NCI-H1930 (cell line): ENCODE measurements at places on chromosomes 7 and 10.

DNA sequence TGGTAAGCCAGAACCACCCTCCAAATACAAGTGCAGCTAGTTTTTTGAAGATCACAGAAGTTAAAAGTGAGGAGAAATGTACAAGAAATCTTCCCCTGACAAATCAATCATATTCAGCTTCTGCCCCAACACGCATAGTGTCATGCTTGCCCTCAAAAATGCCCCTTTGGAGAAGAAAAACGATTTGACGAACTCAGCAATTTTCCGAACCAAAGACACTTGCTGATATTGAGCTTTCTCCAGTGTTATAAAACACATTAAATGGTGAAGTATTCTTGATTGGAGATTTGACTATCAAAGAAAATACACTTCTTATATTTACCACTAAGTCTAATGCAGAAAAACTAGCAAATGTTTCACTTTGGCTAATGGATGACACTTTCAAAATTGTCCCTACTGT is 195.5 kb downstream of the ETV1 start:
- no peak for DNase-seq

GRCh38 chr7:39637400-39637799 is 14.0 kb downstream of the RALA start:
- DNase-seq = no peak

- no peak for DNase-seq
These were observed 271.3 kb upstream of the CNTNAP2 start for GRCh38 chr7:145845345-145845744.

DNA sequence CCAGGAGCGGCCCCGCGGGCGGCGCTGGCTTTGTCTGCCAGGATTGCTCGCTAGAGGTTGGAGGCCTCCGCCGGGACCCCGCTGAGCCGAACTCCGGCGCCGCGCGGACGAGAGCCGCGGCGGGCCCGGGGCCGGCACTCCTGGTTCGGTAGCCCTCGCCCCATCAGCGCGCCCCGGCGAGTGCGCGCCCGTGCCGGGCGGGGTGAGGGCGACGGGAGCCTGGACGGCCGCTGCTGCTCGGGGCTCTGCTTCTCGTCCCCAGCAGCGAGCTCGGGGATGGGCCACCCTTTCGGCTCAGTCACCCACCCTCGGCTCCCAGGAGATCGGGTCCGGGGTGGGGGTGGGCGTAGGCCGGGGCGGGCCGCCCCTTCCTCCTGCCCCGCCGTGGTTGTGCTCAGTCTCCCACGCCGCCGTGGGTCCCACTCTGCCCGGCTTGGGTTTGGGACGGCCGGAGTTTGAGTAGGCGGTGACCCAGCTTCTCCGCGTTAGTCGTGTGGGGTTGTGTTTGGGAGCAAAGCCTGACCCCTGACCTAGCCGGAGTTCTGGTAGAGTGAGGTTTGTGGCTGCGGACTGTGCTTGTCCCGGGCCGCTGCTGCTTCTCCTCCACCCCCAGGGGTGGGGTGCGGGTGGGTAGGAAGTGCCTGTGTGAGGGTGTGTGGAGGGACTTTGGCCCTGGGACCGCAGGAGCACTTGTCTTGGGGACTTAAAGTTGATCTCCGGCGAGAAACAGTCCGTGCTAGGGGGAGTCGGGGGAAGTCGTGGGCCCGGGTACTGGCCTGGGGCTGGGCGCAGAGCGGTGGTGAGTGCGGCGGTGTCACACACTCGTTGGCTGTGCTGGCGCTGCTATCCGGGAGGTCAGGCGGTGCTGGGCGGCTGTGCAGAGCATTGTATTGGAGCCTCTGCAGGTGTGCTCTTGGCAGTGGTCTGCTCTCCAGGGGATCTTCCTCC is 677 bp downstream of the TSPAN14 start:
- no peak for DNase-seq

DNA sequence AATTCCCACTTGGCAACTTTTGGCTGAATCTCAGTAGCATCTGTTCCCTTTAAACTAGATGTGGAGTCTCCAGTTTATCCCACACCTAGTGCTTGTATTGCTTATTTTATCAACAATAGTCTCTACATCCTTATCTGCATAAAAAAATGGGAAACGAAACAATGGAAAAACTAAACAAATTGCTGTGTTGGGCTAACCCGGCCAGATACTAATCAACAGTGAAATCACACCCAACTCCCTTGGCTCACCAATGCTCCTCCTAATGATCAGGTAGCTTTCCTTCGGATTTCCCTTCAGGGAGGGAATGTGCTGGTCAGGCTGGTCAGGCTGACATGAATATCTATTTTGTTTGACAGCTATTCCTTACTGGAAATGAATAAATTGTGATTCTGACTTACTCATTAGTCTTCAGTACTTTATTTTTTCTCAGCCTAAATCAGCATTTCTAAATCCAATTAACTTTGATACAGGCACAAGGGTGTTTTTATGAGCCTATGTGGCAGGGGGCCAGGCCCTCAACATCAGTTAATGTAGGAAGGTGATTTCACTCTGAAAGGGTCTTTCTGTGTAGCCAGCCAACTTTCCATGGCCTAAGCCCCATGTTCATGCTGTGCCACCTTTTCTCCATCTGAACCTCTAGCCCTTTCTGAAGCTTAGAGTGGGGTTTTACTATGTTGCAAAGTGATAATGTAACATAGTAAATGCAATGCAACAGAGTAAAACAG is 170.5 kb upstream of the NPSR1 start:
- no peak for DNase-seq

GRCh38 chr10:73989594-73990150 is 8.2 kb upstream of the VCL start:
- no peak for DNase-seq

- no peak for DNase-seq
These were observed 651.4 kb downstream of the INHBA start for GRCh38 chr7:41051535-41051934.

GRCh38 chr10:47370015-47370767 is 13.9 kb downstream of the ZNF488 start:
- DNase-seq = no peak

GRCh38 chr10:27504808-27505460 is 830 bp downstream of the RAB18 start:
- DNase-seq = no peak

GRCh38 chr10:30040597-30040996 is 18.8 kb downstream of the JCAD start:
- DNase-seq = no peak

DNA sequence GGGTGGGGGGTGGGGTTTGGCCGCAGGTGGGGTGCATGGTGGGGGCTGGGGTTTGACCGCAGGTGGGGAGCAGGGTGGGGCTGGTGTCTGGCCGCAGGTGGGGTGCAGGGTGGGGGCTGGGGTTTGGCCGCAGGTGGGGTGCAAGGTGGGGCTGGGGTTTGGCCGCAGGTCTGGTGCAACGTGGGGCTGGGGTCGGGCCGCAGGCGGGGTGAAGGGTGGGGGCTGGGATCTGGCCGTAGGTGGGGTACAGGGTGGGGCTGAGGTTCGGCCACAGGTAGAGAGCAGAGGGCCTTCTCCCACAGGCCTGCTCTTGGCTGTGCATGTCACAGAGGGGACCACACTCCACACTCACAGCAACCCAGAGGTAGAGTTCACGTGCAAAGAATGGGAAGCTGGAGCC is 586.6 kb downstream of the PTPRN2 start:
- no peak for DNase-seq

GRCh38 chr7:17584822-17585221 is 286.4 kb downstream of the AHR start:
- no peak for DNase-seq

DNA sequence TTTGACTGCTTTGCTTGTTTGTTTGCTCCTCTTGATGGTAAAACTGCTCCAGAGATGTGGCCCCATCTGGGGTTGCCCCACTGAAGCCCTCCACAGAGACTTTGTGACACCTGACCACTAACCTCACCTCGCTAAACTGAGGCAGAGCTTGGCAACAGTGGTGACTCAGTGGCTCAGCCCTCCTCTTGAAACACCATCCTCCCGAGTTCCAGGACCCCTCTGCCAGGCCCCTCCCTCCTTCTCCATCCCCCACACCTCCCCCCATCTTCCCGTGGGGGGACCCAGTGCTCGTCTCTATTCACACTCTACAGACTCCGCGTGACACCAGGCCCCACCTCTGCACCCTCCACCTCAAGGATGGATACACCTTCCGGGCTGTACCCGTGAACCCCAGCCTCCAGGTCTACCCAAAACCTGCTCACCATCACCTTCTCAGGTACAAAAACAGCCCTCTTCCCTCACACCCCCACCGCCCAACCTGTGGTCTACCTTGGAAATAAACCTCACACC is 19.0 kb upstream of the RET start:
- DNase-seq = no peak

DNA sequence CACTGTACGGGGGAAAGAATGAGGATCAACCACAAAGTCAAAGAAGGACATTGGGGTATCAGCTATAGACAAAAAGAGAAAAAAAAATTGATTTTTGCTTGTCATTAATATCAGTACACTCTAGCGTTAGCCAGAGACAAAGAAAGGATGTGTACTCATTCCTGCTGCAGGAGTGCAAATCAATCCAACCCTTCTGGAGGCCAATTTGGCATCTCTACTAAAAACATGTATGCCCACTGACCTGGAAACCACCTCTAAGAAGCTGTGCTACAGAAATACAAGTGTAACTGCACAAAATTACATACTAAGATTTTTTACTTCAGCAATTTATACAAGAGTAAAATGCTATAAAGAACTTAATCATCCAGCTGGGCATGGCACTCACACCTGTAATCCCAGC is 13.6 kb downstream of the NSMCE4A start:
- DNase-seq = no peak

GRCh38 chr7:19519443-19520021 is 189.3 kb downstream of the POLR1F start:
- DNase-seq = no peak

DNA sequence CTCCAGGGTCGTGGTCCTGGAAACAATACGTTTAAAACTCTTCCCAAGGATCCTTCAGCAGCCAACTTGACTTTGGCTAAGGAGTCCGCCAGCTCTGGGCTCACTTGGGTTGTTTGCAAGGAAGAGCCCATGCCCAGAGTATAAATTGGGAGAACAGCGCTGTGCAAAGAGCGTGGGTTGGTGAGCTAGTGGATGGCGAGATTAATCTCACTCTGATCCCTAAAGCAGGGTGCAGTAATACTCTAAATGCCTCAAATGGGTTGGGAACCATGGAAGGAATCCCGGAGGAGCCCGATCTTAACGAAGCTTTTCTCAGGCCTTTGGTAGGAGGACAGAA is 495 bp upstream of the SDHAF3 start:
- DNase-seq = no peak

GRCh38 chr7:124033095-124033806 is 384 bp upstream of the TMEM229A start:
- DNase-seq = peak; percentile 34

DNA sequence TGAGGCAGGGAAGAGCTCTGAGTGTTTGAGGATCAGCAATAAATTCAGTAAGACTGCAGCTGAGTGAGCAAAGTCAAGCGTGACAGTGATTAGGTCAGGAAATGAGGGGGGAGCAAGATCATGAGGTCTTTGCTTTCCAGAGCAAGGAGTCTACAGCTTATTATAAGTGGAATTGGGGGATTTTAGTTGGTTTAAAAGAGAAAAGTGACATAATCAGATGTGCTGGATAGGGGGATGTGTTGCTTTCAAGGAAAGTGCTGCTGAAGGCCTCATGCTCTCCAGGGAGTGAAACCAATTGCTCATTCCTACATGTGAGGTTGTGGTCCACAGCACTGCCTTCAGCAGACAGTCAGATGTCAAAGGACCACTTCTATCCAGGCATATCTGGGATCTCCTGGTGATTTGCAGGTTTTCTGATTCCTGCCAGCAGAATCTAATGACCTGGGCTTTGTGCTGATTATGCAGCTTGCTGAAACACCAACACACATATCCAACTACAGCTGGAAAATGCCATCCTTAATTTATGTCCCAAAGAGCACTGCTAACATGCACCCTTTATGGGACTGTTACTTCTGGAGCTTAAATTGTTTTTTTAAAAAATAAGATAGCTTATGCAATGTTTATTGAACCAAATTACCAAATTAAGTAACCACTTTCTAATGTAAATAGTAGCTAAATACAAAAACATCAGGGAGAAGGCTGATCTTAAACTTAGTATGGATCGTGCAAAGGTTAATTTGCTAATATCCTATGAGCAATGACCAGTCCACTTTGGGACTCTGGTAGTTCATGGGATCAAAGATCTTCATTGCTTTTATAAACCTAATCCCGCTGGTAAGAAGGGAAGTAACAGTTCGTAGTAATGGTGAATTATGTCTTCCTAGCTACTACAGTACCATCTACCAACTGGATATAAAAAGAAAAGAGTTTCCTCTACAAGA is 607.6 kb downstream of the KCNMA1 start:
- DNase-seq = no peak

GRCh38 chr7:80918399-80918798 is 452 bp downstream of the SEMA3C start:
- no peak for DNase-seq

DNA sequence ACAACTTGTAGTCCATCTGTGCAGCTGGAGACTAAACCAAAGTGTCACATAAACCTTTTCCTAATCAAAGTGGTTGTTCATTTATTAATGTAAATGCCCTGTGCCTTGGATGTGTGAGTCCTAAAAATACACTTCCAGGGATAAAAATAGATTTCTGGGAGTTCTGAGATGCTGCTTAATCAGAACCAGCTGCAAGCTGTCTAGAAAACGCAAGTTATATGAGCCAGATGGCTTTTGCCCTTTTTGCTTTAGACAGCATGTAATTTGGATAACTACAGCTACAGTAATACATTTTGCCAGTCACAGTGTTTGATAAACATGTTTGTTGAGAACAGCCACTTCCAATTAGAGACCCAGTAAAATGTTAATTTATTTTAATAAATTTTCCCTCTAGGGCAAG is 185.1 kb upstream of the PRPS1L1 start:
- no peak for DNase-seq

DNA sequence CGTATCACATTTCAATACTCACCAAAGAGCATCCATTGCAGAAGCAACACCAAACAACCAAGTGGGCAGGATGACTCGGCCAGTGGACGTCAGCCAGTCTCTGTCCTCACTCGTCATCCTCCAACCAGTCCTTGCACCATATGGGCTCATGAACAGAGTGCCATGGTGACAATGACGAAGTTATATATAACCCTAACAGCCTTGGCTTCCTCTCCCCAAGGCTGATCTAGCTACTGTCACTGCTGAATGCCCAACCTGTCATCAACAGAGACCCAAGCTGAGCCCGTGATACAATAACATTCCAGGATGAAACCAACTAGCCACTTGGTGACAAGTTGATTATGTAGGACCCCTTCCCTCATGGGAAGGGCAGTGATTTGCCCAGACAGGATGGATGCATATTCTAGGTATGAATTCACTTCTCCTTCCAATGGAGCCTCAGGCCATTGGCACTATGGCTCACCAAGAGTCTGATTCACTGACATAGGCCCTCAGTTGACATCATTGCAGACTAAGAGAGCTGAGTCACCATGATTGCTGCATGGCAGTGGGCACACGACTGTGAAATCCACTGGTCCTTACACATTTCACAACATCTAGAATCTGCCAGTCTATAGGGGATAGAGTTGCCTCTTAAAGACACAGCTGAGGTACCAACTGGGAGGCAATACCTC is 26.3 kb upstream of the PPIF start:
- no peak for DNase-seq

DNA sequence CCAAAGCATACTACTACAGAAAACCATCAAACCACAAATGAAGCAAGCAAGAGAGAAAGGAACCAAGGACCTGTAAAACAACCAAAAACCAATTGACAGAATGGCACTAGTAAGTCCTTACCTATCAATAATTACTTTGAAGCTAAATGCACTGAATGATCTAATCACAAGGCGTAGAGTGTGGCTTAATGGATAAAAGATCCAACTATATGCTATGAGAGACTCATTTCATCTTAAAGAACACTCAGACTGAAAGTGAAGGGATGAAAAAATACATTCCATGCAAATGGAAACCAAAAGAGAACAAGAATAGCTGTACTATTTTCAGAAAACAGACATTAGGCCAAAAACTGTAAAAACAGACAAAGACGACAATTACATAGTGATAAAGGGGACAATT is 70.7 kb downstream of the CRPPA start:
- DNase-seq = no peak
